ENCODE measurements at places on chromosomes 1 and 21.

DNA sequence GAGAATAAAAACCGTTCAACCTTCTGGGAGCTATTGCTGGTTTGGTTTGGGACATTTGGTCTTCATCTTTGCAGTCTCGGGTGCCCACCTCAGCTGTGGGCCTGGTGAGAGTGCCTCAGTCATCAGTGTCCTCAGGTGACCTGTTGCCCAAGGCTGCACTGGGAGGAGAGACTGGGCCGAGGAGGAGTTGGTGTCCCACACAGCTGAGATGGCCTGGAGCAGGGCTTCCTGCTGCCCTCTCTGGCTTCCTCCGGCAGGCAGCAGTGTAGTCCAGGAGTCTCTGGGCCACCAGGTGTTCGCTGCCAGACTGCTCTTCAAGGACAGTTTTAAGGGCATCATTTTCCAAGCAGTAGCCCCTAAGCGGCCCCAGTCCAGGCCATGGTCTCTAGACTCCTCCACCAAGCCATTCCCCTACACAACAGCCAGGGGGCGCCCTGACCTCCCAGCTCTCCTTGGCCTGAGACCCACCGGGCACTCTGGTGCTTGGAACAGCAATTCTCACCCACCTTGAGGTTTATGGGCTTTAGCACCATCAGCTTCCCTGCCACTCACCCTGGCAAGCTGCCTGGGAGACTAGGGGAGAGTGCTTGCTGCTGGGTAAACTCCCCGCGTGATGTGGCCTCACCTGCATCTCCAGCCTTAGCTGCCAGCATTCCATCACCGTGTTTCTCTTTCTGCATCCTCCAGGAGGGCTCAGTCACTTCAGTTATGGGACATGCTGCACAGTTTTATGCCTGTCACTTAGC lies 9.1 kb upstream of the SYTL1 start:
- DNase-seq: no peak

- DNase-seq: no peak
Observed at GRCh38 chr1:188499690-188500089, 1670.9 kb downstream of the PLA2G4A start.

DNA sequence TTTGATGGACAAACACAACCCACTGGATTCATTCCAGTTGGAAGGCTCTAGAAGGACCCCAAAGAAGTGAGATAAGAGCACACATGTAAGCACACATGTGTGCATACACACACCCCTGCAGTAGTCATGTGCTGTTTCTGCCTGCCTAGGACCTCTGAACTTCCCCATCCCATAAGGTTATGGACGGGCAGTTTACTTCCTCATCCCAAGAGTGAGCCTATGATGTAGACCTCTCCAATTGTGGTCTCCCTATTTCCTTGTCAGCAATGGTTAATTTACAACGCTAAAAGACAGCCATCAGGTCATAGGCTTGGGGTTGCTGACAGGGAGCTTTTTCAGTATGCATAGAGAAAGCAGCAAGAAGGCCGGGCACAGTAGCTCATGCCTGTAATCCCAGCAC lies 15.4 kb upstream of the ADAR start:
- DNase-seq: no peak

GRCh38 chr1:34500451-34500850 lies 254.4 kb upstream of the GJB5 start:
- DNase-seq: no peak

Data from AG09309 (cell line).